ENCODE measurements at places on chromosomes 6 and 20. TPM values are rescaled to one million over a fixed set of nuclear protein-coding genes. Genes with fewer than 3 reads are reported as not detected.

PRPH2 gene
- total RNA-seq = not detected

XKR7 gene
- total RNA-seq = 0.02 TPM

TNFRSF21 gene
- total RNA-seq = 30.0 TPM

CPNE5 gene
- total RNA-seq = 0.15 TPM

RBM24 gene
- total RNA-seq = 13.1 TPM

PLN gene
- total RNA-seq = not detected

LY6G6F gene
- not detected for total RNA-seq

MAP7 gene
- 38.0 TPM for total RNA-seq

AVP gene
- not detected for total RNA-seq

CAGE1 gene
- not detected for total RNA-seq

NRSN2 gene
- 55.9 TPM for total RNA-seq

SYNDIG1 gene
- 1.5 TPM for total RNA-seq

DEFB128 gene
- not detected for total RNA-seq

TRIM10 gene
- not detected for total RNA-seq

GTSF1L gene
- total RNA-seq = not detected

IL17F gene
- total RNA-seq = not detected

LEMD2 gene
- 44.2 TPM for total RNA-seq

ATP6V1G2 gene
- 0.40 TPM for total RNA-seq

PEX7 gene
- 5.1 TPM for total RNA-seq

QKI gene
- total RNA-seq = 54.9 TPM

RPS6KA2 gene
- total RNA-seq = 0.07 TPM
